ENCODE measurements at places on chromosomes 5 and 9.

GRCh38 chr5:28766565-28767158, 1728.3 kb upstream of the CDH9 start:
- DNase-seq: peak; percentile 73

- DNase-seq: no peak
Measured at GRCh38 chr9:108961151-108961550, 27.0 kb downstream of the ABITRAM start.

GRCh38 chr9:84751921-84752320, 82.4 kb downstream of the NTRK2 start:
- no peak for DNase-seq

- DNase-seq: peak; percentile 39
Measured at GRCh38 chr5:65126542-65127069, 355.1 kb downstream of the ADAMTS6 start.

DNA sequence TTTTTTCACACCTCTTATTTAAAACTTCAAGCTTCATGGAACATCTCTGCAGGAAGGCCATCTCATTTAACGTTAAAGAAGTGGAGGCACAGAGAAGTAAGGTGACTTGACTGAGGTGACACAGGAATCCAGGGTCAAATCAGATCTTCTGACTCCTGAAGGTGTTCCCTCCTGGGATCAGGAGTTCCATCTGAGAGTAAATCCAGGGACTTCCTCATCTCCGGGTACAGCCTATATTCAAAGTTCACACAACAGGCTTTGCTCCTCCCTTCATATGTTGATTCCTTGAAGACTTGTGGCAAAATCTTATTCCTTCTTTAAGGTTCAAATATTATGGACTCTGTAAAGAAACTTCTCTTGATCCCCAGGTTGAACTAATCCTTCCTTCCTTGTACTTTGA, 313.1 kb upstream of the CLINT1 start:
- DNase-seq: no peak

DNA sequence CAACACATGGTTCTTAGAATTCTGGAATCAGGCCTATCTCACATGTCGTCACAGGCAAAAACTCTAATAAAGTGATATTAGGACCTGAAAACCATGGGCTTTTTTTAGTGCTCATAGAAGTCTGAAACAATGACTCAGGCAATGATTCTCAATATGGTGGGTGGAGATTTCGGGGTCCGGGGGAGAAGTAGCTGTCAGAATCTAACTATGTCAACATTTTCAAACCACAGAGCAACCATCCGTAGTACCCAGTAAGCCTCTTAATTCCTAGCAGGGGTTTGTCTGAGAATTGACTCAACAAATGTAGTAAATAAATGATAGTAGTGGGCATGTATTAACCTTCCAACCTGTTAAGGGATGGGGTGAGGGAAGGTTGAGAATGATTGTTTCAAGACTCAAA, 2.6 kb downstream of the AMACR start:
- DNase-seq: no peak

DNA sequence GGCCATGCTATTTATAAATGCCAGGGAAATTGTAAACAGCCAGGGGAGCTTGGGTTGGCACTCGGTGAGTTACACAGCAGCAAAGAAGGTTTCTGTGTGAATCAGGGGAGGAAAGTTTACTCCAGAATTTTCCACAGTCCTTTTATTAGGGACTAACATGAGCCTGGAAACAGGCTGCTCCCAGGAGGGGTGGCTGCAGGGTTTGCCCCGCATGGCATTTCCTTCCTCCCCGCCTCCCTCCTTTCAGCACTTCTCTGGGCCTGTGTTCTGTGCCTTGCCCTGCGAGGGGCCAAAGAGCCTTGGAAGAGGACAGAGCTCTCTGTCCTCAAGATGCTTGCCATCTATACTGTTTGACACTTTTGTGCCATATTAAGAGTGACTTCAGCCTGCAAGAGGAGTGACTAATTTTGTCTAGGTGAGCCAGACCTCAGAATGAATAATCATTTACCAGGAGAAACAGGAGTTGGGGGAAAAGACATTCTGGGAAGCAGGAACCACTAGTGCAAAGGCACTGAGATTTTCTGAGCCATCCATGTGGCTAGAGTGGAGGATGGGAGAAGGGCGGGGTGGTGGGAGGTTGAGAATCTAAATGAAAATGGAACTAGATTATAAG, 1.8 kb downstream of the GSN start:
- DNase-seq: no peak

GRCh38 chr5:146165460-146165859, 17.0 kb downstream of the LARS1 start:
- DNase-seq: no peak

DNA sequence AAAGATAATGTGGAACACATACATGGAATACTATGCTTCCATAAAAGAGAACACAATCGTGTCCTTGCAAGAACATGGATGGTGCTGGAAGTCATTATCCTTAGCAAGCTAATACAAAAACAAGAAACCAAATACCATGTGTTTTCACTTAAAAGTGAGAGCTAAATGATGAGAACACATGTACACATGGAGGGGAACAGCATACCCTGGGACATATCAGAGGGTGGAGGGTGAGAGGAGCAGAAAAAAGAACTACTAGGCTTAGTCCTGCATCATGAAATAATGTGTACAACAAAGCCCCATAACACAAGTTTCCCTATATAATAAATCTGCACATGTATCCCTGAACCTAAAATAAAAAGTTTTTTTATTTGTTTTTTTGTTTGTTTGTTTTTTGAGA, 855.5 kb upstream of the NUDT12 start:
- DNase-seq: no peak

- DNase-seq: no peak
Measured at GRCh38 chr5:14342306-14342705, 199.2 kb downstream of the TRIO start.

DNA sequence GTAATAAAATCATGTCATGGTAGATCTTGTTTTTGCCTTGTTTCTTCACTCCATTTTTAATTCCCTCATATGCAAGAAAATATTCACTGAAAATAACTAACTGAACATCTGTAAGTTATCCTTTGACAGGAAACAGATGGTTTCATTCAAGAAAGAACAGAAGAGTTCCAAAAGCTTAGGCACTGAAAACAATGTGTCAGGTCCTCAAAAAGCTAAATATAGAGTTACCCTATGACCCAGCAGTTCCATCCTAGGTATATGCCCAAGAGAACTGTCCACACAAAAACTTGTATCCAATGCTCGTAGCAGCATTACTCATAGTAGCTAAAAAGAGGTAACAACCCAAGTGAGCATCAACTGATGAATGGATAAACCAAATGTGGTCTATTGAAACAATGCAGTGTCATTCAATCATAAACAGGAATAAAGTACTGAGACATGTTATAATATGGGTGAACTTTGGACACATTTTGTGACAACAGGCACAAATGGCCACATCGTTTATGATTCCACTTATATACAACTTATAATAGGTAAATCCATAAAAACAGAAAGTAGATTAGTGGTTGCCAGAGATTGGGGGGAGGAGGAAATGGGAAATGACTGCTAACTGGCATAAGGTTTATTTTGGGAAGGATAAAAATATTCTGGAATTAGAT, 231.0 kb downstream of the FRMD3 start:
- DNase-seq: no peak

- no peak for DNase-seq
Measured at GRCh38 chr9:87570000-87570908, 72.6 kb downstream of the DAPK1 start.

DNA sequence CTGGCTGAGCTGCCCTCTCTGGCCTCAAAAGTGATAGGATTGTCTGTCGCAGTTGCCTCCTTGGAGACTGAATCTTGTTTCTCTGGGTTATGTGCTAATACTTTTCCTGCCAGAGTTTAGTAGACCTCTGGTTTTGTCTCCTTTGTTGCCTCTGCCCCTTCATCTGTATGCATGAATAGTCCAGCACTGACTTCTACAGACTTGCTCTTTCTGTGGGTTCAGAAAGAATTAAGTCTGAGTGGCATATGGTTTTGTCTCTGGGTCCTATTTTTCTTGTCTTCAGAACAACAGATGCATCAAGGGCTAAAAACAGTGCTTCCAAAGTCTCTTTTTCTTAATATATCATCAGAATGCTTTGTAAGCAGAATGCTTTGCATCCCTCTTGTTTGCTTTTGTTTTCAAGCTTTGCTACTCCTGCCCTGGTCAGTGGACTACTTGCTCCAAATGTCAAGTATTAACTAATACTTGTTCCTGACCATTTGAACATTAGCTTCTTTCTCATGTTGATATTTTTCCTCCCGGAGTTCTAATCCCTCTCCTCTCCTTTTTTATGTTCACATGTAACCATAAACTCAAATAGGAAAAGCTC, 131.7 kb downstream of the UNC13B start:
- no peak for DNase-seq

DNA sequence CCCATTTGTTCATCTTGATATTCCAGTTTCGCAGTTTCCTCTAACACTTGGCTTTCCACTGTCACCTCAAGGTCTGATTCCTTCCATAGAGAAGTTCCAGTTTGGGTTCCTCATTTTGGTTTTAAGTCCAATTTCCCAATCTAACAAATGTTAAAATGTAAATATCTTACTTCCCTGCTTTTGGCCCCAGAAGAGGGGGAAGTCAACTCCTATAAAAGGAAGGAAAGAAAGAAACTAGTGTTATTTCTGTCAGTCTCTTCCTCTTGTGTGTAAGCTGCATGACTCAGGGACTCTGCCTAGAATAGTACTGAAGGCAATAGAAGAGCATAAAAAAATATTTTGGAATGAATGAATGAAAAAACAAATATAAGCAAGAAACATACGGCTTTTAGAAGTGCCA, 127.5 kb upstream of the CCNG1 start:
- no peak for DNase-seq

DNA sequence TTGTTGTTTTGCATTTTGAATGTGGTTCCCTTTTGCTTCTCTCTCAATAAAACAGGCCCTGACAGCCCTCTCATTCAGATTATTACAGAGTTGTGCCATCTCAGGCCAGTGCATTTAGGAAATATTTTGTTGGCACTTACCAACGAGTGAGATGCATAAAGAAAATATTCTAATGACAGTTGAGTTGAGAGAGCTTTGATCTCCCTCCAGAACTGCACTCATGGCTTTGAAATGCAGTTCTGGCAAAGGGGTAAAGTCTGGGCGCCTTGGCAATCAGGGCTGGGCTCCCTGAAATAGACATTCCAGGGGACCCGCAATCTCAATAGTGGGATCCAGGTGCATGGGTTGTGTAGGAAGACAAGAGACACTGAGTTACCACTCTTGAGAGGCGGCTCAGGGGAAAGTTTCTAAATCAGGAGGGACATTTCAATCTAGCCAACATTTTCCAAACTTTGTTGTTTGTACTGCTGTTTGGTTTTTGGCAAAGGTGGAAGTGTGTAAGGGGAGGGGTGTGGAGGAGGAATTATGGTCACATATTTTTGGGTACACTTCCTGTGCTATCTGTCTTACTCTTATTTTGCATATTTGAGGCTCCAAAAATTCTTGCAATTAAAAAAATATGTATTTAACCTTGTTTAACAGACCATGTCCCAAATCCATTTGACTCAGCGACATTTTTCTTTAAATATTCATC, 48.8 kb downstream of the PAPPA start:
- no peak for DNase-seq

- DNase-seq: no peak
Measured at GRCh38 chr9:70746316-70746715, 331.9 kb upstream of the KLF9 start.

- no peak for DNase-seq
Measured at GRCh38 chr5:75706775-75707174, 10.5 kb downstream of the POC5 start.

GRCh38 chr9:98925956-98926355, 17.8 kb upstream of the COL15A1 start:
- no peak for DNase-seq

- no peak for DNase-seq
Measured at GRCh38 chr5:160655717-160656116, 196.3 kb downstream of the ATP10B start.

DNA sequence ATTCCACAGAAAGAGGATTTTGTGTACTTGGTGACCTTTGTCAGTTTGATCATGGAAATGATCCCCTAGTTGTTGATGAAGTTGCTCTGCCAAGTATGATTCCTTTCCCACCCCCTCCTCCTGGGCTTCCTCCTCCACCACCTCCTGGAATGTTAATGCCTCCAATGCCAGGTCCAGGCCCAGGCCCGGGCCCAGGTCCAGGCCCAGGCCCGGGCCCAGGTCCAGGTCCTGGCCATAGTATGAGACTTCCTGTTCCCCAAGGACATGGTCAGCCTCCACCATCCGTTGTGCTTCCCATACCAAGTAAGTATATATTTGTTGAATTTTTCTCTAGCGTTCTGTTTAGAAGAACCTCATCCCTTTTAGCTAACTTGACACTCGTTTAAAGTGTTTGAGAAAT, 30.0 kb downstream of the RBM27 start:
- DNase-seq: no peak

All from SK-N-DZ (cell line).